ENCODE measurements at places on chromosomes 6 and 20.

DNA sequence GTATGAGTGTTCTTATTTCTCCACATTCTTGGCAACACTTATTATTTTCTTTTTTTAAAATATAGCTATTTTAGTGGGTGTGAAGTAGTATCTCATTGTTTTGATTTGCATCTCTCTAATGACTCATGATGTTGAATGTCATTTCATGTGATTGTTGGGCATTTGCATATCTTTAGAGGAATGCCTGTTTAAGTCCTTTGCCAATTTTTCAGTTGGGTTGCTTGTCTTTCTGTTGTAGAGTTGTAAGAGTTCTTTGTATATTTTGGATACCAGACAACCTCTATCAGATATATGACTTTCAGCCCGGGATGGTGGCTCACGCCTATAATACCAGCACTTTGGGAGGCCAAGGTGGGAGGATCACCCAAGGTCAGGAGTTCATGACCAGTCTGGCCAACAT lies 5.1 kb upstream of the POPDC3 start:
- no peak for DNase-seq

DNA sequence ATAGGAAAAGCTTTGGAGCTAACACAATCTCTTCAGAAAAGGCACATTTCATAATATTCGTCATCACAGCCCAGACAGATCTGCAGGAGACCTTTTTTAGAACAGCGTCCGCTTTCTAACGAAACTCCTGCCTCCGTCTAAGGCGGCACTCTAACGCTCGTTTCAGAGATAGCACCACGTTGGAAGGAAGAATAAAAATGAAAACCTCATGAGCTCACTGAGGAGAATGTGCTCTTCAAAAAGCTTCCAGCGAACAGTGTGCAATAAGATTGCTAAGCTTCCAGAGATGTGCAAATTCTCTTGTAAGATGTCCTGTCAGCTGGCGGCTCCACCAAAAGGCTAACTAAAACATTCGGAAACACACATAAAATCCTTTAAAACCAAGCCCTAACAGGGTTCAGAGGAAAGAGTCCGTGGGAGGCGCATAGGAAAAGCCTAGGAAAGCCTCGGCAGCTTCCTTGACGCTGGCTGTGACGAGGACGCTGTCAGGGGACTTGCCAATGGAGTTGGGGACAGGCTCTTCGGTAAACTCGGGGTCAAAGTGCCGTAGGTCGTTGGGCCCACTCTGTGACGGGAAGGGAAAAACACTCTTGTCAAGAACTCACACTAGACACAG lies 117.6 kb upstream of the SLC2A12 start:
- DNase-seq: no peak

- peak; percentile 76 for DNase-seq
Observed at GRCh38 chr6:28543651-28544610, 18.2 kb downstream of the GPX5 start.

GRCh38 chr20:50429412-50429811 lies 80.8 kb upstream of the PTPN1 start:
- no peak for DNase-seq

GRCh38 chr6:55968926-55969325 lies 93.5 kb upstream of the BMP5 start:
- DNase-seq: no peak

- no peak for DNase-seq
Observed at GRCh38 chr20:32252189-32252588, 25.3 kb upstream of the KIF3B start.

GRCh38 chr20:22927537-22927936 lies 107.6 kb upstream of the SSTR4 start:
- DNase-seq: no peak

DNA sequence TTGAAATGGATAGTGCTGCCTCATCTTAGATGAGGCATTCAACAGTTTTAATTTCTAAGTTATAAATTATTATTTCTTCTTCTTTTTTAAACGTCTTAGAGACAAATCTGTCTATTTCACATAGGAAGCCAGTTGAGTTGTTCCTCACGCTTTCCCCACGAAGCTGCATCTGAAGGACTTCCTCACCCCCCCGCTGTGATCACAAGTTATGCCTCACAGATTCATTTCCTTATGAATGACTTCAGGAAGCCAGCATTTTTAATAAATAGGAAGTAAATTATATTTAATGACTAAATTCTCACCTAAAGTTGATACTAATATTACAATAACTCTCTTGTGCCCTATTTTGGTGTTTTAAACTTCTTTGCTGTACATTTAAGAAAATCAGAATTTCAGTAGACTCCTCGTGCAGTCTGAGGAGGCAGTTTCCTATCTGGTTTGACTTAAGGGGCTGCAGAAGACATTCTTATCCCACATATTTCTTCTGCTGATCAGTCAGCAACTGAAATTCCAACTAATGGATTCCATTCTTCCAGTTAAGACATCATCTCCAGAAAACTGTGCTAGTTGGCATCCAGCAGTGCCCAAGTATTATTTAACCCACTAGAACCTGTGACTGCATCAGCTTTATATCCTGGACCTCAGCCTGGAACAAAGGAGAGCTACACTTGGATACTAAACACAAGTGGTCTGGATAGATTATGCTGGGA lies 182.7 kb upstream of the CCN2 start:
- no peak for DNase-seq

GRCh38 chr6:126812010-126812409 lies 306.5 kb upstream of the RSPO3 start:
- no peak for DNase-seq

GRCh38 chr20:33412484-33412838 lies 11.1 kb upstream of the CDK5RAP1 start:
- DNase-seq: no peak

Measured in left forelimb (tissue), 1 donor.